Adrenal gland (tissue), 19 donors: ENCODE measurements at places on chromosomes 7 and 10. TPM values are rescaled to one million over a fixed set of nuclear protein-coding genes. Genes with fewer than 3 reads are reported as not detected.

- no peak overlapping the region for H3K4me3 ChIP-seq
- no peak overlapping the region for H3K27ac ChIP-seq
- peaks cover 5% of the 10 kb centered on the region for H3K27me3 ChIP-seq
- no peak for DNase-seq
Observed at GRCh38 chr10:22226599-22226998, 8.8 kb upstream of the EBLN1 start.

DNA sequence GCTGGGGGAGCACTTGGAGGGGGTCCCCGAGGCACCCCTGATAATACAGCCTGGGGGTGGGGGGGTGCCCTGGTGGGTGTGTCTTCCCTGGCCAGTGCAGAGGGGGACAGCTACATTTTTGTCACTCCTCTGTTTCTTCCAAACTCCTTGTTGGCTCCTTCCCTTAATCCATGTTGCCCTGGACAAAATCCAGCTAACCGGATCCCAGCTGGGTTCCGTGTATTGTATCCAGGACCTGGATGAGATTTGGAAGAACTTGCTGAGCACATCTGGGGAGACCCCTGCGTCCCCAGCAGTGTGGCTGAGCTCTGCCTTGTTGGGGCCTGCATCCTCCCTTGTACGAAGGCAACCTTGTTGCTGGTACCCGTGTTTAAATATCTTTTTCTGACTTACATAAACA lies 86.8 kb upstream of the BTBD16 start:
- no peak overlapping the region for H3K27ac ChIP-seq
- H3K36me3 ChIP-seq: no peaks in the 10 kb centered on the region
- H3K4me3 ChIP-seq: no peak overlapping the region

GRCh38 chr7:10121631-10122030 lies 852.0 kb upstream of the PHF14 start:
- H3K36me3 ChIP-seq: no peaks in the 10 kb centered on the region
- H3K27me3 ChIP-seq: no peaks in the 10 kb centered on the region
- no peak overlapping the region for H3K27ac ChIP-seq
- H3K4me1 ChIP-seq: no peaks in the 10 kb centered on the region

The MRLN gene
- not detected for total RNA-seq

DNA sequence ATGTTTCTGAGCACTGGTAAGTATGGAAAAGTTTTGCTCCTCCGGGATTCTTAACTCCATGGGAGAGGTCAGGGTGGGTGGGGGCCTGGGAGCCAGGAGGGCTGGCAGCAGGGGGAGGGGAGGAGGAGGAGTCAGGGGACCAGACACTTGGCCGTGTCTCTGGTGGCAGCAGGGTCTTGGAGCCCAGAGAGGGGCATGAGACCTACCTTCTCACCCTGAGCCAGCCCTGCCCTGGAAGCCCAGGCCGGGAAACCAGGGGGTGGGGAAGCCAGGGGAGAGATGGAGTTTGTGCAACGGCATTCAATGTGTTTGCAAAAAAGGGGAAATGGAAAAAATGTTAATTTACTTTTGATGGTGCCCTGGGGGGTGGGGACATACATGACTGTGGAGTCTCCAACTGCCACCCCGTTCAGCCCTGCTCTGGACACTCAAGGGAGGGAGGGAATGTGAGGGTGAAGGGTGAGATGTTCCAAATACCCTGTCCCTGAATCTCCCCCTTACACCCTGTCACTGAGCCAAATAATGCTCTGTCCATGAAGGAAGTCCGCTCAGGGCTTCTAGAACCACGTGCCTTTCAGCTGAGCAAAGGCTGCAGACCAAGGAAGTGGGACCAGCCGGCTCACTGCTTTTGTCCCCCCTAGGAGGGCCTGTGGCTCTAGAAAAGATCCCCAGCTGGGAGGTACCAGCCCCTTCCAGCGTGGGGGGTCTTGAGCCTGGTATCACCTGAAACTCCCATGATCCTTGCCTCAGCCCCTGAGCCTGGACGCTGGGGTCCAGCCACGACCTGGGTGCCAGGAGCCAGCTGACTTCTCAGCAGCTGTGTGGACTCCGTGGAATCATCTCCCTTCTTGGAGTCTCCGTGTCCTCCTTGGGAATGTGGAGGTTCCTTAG lies 48.3 kb downstream of the TMEM270 start:
- no peak overlapping the region for H3K27ac ChIP-seq
- no peaks in the 10 kb centered on the region for H3K36me3 ChIP-seq
- H3K4me3 ChIP-seq: no peak overlapping the region
- no peaks in the 10 kb centered on the region for H3K4me1 ChIP-seq
